ENCODE measurements at places on chromosomes 12 and 14.
A peak's percentile ranks its signal among the peaks of the same experiment; 100 is the strongest.

DNA sequence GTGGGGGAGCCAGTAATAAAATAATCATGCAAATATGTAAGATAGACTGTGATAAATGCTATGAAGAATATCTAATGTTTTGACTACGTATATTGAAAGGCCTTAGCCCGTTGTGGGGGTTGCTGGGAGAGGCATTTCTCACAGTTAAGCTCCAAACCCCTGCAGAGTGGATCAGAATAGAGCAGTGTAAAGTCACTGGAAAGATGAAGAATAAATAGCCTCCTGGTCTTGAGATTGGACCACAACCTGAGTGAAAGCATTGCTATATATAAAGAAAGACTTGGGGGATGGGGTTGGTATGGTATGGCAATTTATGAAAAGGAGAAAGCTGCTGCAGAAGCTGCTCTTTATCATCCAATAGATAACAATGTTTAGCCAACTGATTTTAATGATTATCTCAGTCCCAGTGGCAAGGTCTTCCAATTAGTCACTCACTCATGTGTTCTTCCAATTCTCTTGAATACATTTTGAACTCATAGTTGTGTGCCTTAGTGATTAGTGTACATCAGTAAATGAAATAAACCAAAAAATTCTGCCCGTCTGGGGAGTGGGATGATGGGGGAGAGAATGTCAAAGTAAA lies 10.2 kb downstream of the PLEKHA5 start:
- DNase-seq, result no peak

- DNase-seq, result no peak
Observed at GRCh38 chr12:70317781-70318180, 48.3 kb upstream of the KCNMB4 start.

DNA sequence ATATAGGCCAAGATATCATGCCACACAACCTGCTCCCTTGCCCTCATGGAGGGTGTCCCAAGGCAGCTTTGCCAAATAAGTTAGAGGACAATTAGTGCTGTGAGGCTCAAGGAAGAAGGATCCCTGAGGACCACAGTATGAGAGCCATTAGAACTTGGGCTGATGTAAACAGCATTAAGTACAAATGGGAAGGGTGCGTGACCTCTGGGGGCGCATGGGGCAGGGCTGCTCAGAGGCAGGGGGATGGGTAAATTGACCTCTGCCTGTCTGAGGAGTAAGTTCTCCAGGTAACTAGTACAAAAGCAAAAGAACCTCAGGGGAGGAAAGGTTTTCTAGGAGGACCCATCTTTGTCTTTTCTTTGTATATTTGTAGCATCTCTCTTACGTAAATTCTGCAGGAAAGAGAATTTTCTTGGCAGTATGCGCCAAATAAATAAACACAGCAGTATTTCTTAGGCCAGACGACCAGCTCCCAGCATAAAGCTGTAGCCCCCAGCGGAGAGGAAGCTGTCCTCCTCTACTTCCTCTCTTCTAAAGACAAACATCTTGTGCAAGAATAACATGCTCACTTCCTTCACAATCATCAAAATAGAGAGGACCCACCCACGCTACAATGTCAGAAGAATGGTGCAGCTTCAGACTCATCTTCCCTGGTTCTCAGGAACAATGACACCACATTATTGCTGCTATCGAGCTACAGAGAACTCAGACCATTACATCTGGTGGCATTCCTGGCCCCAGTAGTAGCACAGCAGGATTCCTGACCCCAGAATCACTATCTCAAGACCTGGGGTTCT lies 16.4 kb upstream of the VWF start:
- DNase-seq, result no peak

DNA sequence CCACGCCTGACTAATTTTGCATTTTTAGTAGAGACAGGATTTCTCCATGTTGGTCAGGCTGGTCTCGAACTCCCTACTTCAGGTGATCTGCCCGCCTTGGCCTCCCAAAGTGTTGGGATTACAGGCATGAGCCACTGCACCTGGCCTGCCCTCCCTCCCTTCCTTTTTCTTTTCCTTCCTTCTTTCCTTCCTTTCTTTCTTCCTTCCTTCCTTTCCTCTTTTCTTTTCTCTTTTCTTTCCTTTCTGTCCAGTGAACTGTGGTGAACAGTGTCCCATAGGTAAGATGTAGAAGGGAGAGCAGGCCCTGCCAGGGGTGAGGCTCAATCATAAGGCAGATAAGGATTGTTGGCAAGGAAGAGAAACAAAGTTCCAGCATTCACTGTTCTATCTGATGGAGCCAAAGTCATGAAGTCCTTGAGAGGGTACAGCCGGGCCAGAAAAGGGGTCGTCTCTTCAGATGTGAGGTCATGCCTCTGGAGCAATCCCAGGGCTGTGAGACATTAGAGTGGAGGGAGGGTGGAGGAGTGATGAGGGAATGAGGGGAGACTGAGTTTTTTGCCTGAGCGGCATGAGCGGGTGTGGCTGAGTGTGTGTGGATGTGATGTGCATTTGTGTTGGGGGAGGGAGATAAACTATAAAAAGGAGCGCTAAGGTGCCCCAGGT lies 4.2 kb upstream of the MLF2 start:
- DNase-seq, result no peak

DNA sequence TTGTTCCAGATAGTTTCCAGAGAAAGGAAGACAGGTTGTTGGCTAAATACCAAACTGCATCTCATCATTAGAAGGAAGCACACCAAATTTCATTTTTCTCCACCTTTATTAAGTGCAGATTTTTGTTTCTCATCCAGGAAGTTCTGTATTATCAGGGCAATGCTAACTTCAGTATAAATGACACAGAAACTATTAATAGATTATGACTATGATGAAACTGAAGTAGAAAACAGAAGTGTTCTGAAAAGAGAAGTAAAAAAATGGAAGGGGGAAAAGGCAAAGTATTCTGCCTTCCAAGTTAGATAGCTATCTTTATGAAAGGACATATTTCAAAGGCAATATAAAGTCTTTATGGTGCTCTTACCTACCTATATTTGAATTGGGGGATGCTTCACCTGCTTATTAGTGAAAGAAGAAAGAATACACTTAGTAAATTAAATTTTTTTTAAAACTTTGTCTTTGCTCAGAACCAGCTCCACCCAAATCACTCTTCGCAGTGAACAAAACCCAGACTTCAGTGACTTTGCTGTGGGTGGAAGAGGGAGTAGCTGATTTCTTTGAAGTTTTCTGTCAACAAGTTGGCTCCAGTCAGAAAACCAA lies 223.9 kb downstream of the PTPRO start:
- DNase-seq, result no peak

DNA sequence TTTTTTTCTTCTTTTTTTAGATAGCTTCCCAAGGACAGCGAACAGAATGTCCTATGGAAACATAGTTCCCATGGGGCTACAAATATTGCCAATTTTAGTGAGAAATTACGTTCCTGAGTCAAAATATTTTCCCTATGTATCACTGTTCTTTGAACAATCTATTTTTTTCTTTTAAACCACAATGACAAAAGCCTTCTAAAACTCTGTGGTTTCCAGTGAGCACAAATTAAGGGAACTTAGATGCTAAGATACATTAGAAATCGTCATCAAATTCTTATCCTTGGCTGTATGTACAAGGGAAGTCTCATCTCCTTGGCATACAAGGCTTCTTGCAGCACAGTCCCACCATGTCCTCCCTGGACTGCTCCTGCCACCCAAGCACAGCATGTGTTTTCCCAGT lies 17.9 kb downstream of the CPM start:
- DNase-seq, result peak; percentile 67

- no peak for DNase-seq
Observed at GRCh38 chr12:94207467-94207848, 59.1 kb downstream of the PLXNC1 start.

- no peak for DNase-seq
Observed at GRCh38 chr14:94768521-94769390, 1.2 kb downstream of the GSC start.

- DNase-seq, result no peak
Observed at GRCh38 chr12:52318241-52318990, 2.8 kb downstream of the KRT83 start.

GRCh38 chr14:28298156-28298555 lies 468.4 kb upstream of the FOXG1 start:
- DNase-seq, result no peak

DNA sequence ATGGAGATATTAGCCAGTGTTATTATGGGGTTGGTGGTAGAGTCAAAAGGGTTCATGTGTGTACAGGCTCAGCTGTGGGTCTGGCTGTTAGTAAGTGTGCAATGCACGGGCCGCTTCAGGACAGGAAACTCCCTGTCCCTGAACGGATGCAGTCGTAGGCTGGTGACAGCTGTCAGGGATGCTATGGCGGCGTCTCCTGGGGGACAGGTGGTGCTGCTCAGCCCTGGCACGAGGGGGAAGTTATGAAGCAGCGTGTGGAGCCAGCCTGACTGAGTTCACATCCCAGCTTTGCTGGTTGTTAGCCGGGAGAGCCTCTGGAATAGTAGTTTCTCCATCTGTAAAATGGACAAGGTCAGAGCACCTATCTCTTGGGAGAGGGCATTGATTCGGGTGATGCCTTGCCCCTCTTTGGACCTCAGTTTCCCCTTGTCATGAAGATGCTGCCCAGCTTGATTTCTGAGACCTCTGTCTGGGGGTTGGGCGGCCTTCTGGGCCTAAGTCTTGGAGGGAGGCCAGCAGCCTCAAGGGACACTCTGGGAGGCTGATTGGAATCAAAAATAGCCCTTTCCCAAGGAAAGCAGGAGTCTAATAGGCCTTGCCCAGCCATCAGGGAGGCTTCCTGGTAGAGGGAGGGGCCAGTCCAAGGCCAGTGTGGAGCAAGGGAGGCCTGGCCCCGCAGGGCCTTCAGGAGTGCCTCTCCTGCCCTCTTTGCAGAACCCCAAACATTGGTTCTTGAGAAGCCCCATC lies 7.1 kb downstream of the ASB2 start:
- DNase-seq, result no peak

DNA sequence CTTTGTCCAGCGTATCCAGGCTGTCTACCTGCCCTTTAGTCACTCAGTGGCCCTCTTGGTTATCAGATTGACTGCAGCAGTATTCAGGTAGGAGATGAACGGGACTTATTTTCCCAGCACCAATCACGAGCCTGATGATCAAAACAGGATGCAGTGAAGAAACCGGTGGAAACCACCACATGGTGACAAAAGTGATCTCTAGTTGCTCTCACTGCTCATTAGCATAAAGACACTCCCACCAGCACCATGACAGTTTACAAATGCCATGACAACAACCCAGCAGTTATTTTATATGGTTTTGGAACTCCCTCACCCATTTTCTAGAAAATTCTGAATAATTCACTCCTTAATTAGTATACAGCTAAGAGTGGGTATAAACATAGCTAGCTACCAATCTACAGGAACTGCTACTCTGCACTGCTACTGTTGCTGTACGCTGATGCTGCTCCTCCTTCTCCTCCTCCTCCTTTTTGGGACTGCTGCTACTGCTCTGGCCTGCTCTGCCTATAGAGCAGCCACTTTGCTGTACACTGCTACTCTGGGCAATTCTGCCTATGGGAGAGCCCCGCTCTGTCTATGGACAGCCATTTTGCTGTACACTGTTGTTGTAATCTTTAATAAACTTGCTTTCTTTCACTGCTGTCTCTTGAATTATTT lies 142.5 kb upstream of the SSTR1 start:
- DNase-seq, result no peak

DNA sequence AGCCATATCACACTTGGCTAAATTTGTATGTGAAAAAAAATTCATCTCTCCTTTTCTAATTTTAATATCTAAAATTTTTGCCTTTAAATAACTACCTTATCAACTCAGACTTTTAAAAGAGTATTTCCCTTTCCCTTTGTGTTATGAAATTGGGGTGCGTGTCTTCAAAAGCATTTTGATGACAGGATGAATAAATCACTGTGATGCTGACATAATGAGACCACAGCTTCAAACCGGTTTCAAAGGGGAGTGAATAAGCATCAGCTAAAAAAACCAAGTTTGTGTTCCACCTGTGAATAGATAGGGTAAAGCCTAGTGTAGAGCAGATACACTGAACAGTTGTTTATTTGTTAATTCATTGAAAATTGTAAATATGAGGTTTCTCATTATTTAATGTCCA lies 85.0 kb downstream of the LGR5 start:
- no peak for DNase-seq

GRCh38 chr12:53743266-53744129 lies 8.3 kb downstream of the CISTR start:
- no peak for DNase-seq

DNA sequence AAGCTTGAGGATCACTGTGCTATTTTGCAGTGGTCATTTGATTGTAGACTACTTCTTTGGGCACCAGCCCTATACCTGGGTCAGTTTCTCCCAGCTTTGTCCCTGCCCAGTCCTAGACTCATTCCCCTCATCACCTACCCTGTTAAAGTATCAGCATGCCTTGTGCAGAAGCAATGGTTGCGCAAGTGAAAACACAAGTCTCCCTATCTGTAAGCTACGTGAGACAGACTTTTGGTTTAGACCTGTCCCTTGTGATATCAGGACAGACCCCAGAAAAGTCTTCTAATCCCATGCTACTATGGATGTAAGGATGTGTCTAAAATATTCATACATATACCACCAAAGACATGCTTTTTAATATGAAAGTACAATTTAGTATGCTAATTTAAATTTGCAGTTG lies 88.8 kb upstream of the ATP2B1 start:
- DNase-seq, result no peak

DNA sequence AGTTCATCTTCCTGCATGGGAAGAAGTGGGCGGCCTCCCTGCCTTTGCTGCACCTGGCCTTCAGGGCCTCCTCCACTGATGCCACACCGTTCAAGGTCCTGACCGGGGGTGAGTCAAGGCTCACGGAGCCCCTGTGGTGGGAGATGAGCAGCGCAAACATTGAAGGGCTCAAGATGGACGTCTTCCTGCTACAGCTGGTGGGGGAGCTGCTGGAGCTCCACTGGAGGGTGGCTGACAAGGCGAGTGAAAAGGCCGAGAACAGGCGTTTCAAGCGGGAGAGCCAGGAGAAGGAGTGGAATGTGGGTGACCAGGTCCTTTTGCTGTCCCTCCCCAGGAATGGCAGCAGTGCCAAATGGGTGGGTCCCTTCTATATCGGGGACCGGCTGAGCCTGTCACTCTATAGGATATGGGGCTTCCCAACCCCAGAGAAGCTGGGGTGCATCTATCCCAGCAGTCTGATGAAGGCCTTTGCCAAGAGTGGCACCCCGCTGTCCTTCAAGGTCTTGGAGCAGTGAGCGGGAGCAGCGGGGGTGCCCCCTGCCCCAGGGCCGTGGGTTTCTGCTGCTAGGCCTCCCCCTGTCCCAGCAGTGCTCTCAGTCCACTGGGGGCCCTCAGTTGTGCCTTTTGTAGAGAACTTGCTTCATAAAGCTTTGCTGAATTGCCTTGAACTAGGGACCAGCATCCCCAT lies 12.4 kb downstream of the CBLN3 start:
- DNase-seq, result no peak

- DNase-seq, result no peak
Observed at GRCh38 chr12:41930866-41931437, 213.7 kb downstream of the GXYLT1 start.

DNA sequence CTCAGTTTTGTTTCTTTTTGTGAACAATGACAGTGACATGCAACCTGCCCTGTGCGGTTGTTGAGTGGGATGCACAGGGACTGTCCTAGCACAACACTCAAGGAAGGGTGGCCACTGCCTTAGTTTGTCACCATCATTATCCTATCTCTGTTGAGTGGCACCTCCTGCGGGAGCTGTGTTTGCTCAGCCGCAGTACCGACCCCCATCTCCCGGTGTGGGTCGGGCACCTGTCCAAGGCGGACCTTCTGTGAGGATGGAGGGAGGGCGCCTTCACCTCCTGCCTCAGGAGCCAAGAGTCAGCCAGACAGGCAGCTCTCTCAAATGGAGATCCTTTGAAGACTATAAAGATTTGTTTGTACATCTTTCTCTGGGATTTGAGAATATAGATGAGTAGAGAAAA lies 142.1 kb downstream of the TSPAN9 start:
- no peak for DNase-seq

GRCh38 chr14:68669603-68670358 lies 123.1 kb downstream of the ZFP36L1 start:
- DNase-seq, result no peak
